ENCODE measurements at places on chromosomes 2 and 18.

GRCh38 chr2:49514201-49514600 lies 359.9 kb upstream of the FSHR start:
- no peak for DNase-seq

DNA sequence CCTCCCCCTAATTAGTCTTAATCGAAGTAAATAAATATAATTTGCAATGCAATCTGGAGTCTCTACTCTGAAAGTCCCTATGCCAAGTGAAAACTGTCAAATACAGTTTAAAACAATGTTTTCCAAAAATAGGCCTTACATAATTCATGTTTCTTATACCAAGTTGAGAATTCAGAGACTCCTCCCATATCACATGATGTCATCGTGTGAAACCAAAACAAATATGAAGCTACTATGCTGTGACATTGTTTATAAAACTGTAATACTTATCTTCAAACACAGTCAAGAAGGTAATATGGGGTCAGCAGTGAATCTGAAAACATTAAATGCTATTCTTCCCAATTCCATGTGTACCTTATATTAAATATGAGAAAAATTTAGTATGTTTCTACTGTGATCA lies 940.2 kb upstream of the FANCL start:
- no peak for DNase-seq

- DNase-seq, result peak; percentile 67
Measured at GRCh38 chr18:3466872-3467271, 16.9 kb downstream of the TGIF1 start.

DNA sequence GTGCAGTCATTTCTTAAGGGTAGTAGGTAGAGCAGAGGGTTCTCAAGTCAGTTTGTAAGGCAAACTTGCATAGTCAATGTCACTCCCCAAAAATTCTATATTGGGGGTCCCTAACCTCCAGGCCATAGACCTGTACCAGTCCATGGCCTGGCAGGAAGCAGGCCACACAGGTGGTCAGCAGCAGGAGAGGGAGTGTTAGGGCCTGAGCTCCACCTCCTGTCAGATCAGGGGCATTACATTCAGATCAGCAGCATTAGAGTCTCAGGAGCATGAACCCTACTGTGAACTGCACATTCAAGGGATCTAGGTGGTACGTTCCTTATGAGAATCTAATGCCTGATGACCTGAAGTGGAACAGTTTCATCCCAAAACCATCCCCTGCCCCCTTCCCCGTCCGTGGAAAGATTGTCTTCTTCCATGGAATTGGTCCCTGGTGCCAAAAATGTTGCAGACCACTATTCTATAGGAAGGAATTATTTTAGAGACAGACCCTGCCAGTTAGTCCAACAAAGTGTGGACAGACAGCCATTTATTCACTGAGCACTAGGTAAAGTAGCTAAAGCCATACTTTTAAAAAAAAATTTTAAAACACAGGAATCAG lies 6.7 kb downstream of the COA5 start:
- DNase-seq, result peak; percentile 33

DNA sequence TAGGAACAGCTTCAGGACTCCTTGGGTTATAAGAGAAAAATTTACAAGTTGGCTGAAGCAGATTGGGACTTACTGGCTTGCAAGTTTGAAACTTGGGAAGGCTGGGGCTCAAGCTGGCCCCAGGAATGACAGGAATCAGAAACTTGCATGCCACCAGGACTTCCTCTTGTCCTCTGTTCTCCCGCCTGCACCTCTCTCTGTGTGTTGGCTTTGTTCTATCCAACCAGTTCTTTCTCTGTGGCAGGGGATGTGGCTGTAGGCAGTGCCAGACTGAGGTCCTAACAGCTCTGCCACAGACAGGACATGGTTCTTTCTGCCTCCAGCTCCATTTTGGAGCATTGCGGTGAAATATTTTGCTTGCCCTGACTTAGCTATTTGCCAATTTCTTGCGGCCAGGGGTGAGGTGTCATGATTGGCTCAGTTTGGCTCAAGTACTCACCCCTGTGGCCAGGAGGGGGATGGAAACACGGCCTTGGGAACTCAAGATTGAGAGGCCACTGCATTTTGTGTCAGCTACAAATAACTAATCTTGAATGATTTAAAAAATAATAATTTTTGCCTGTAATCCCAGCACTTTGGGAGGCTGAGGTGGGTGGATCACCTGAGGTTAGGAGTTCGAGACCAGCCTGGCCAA lies 48.9 kb downstream of the MEP1B start:
- DNase-seq, result no peak

DNA sequence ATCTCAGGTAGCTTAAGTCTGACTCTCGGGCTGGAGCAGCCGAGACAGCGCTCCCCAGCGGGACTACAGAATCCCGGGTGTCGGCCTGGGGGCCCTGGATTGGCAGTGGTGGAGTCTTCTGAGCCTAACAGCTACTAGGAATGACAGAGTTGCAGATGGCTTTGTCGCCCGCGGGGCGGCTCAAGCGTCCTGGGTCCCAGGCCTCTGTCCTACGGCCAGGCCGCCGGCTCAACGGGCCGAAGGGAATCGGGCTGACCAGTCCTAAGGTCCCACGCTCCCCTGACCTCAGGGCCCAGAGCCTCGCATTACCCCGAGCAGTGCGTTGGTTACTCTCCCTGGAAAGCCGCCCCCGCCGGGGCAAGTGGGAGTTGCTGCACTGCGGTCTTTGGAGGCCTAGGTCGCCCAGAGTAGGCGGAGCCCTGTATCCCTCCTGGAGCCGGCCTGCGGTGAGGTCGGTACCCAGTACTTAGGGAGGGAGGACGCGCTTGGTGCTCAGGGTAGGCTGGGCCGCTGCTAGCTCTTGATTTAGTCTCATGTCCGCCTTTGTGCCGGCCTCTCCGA lies 8.8 kb downstream of the SIX2 start:
- DNase-seq, result peak; percentile 10

DNA sequence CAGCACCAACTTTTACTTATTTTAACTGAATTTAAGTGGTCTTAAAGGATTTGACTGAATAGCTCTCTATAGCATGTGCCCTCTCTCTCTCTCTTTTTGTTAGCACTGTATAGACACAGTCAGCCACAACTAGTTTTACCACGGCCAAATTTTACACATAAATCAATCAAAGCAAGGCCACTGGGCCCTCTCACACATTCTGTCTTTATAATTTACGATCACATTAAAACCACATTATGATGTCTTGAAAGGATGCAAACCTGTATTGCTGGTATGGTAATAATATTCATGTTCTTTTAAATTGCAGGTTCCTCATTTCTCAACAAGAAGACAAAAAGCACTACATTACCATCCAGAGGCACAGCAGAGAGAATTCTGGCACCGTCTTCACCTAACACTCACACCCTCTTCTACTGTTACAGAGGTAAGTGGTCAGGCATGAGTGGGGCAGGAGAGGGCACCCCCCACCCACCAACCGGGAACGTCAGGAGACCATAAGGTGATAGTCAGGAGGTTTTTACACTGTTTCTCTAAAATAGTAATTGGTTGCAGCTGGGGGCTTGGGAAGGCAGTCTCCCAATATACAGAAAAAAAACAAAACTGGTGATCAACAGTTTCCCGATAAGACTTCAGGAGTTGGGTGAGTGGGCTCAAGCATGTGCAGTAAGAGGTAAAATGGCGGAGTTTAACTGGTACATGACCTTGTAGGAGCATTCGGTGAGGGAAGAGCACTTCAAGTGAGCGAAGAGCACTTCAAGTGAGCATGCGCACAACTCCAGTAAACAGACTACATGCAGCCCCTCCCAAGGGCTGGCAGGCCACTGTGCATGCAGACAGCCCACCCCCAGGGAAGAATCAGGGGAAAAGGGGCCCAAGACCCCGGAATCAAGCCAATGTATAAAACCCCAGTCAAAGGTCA lies 296.7 kb downstream of the PIEZO2 start:
- DNase-seq, result no peak

GRCh38 chr2:101823347-101823791 lies 125.9 kb downstream of the MAP4K4 start:
- DNase-seq, result peak; percentile 49

DNA sequence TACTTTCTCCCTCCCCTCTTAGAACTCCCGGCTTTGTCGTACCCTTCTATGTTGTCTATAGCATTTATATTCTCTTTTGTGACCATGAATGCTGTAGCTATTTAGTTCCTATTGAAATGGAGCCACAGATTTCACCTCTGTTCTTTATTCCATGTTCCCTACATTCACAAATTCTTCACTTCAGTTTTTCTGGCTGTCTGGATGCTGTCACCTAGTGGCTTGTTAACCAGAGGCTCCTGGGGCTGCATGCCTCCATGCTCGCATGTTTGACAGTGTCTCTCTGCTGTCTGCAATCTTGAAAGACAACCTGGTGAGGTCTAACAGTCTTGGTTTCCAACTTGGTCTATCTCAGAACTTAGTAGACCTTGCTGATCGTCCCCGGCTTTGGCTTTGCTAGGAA lies 48.2 kb downstream of the CFAP221 start:
- DNase-seq, result no peak

GRCh38 chr18:13328213-13328612 lies 109.7 kb downstream of the LDLRAD4 start:
- no peak for DNase-seq

GRCh38 chr2:235693279-235693678 lies 199.4 kb downstream of the AGAP1 start:
- DNase-seq, result no peak

- no peak for DNase-seq
Measured at GRCh38 chr2:123720760-123721159, 304.3 kb upstream of the CNTNAP5 start.

DNA sequence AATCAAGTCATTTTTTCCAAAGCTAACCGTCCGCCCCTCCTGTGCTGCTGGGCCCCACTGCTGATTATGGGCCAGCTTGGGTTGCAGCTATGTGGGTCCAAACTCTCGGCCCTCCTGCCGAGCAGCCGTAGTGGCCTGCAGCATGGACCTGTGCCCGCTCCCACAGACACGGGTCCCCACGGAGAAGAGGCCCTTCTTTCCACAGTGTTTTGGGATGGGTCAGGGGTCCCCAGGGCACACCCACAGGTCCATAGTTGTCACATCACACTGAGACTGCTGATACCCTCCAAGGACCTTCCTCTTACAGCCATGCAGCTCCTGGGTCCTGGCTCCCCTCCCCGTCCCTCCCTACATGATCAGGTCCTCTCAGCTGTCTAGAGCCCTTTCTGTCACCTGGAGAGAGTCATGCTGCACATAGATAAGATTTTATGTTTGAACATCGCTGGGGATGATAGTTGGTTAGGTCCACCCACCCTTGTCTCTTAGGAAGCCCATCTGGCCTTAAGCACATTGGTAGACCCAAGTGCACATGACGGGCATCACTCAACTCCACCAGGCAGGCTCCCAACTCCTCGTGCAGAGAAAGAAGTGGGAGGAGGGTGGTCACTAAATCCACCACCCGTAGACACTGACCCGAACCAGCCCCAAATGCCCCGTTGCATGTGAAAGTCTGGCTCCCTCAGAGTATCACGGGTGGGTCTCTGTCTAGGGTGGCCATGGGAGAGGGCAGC lies 17.5 kb downstream of the GPR55 start:
- DNase-seq, result no peak

- DNase-seq, result no peak
Measured at GRCh38 chr2:112688086-112688880, 32.5 kb upstream of the NT5DC4 start.

- DNase-seq, result no peak
Measured at GRCh38 chr18:7195266-7195665, 35.6 kb upstream of the LRRC30 start.

DNA sequence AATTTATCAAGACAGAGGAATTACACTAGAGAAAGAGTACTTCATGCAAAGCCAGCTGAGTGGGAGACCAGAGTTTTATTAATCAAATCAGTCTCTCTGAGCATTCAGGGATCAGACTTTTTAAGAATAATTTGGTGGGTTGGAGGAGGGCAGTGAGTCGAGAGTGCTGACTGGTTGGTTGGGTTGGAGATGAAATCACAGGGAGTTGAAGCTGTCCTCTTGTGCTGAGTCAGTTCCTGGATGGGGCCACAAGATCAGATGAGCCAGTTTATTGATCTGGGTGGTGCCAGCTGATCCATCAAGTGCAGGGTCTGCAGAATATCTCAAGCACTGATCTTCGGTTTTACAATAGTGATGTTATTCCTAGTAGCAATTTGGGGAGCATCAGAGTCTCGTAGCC lies 21.4 kb upstream of the PDCL3 start:
- DNase-seq, result no peak

DNA sequence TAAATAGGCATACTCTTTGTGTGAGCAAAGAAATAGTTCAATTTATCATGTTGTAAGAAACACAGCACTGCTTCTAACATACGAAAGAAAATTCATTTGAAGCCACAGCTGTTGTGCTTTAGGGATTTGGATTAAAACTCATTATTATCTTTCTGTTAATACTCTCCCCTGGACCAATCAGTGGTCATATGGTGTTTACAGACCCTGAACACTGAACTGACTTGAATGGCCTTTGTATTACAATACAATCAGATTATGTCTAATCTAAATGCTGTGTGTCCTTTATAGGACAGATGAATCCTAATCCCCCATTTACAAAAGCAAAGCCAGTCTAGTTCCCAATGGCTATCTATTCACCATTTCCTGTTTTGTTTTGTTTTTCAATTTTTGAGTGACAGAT lies 36.5 kb downstream of the ZNF385B start:
- no peak for DNase-seq

GRCh38 chr2:161436411-161436810 lies 20.3 kb downstream of the TBR1 start:
- DNase-seq, result no peak
